ENCODE measurements at places on chromosomes 11 and 22. TPM values are rescaled to one million over a fixed set of nuclear protein-coding genes. Genes with fewer than 3 reads are reported as not detected.

The RBM7 gene
- polyA plus RNA-seq, result 29.3 TPM

The CEP164 gene
- polyA plus RNA-seq, result 12.6 TPM

DNA sequence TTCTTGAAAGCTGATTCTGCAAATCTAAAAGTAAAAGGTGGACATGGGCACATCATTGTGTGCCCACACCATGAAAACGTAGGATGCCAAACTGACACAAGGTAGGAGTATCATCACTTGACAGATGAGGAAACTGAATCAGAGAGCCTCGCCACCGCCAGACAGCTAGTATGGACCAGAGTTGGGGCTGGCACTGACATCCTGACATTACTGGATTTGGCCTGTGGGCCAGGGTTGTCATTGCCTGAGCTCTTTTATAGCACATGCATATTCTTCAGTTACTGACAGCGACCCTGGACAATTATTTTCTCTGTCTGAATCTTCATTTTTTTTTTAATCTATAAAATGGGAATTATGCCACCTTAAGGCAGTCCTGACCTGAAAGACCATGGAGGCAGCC lies 16.5 kb downstream of the USP35 start:
- DNase-seq, result no peak

DNA sequence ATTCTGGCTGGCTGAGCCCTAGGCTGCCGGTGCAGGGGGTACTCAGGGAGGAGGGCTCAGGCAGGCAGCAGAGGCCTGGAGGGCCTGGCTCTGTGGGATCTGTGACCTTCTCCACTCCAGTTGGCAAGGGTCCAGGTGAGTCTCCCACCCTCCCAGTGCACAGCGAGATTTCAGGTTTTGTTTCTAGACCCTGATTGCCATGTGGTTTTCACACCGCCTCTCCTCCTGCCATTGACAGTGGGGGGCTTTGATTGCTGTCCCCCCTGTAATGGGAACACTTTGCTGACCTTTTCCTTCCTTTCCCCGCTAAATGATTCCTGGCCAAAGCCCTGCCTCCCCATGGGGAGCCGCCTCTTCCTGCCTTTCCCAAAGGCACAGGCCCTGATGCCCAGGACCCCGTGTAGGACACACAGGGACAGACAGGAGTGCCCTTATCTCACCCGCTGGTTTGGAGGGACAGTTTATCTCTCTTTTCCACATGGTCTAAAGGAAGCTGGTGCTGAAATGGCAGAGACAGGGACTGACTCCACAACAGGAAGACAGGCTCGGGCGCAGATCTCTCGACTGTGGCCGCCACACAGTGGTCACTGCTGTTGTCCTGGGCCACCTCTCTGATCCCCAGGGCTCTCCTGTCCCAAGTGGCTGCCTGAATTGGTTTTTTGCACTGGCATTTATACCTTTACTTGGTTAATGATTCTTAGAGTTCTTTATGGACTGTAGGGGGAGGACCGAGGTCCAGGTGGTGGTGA lies 43.4 kb downstream of the BCR start:
- DNase-seq, result no peak

GRCh38 chr22:19060356-19061009 lies 61.7 kb downstream of the DGCR2 start:
- DNase-seq, result no peak

DNA sequence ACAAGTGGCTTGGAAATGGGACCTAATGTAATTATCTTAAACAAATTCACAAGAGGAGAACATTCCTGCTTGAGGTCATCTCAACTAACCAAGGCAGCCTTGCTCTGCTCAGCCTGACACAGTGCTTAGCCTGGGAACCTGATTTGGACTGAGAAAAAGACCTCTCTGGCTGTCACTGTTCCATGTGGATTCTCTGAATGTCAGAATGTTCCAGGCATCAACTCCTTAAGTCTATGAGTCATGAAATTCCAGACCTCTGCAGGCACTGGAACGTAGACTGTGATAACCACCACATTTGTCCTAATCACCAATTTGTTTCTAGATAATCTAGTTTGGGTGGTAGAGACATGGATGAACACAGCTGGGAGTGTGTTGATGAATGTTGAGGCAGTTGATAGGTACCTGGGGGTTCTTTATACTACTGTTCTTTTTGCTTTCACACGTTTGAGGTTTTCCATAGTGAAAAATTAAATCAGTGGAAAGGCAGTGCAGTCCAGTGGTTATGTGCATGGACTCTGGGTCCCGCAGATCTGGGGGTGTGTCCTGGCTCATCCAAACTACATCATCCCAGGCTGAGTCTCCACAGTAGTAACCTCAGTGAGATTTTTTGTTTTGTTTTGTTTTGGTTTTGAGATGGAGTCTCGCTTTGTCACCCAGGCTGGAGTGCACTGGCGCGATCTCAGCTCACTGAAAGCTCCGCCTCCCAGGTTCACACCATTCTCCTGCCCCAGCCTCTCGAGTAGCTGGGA lies 269.6 kb downstream of the MN1 start:
- DNase-seq, result peak; percentile 77

- no peak for DNase-seq
These were observed 40.8 kb upstream of the FTH1 start for GRCh38 chr11:62008193-62008592.

The CNTN5 gene
- 4.6 TPM for polyA plus RNA-seq

GRCh38 chr22:40855071-40855978 lies 1.1 kb downstream of the ST13 start:
- no peak for DNase-seq

DNA sequence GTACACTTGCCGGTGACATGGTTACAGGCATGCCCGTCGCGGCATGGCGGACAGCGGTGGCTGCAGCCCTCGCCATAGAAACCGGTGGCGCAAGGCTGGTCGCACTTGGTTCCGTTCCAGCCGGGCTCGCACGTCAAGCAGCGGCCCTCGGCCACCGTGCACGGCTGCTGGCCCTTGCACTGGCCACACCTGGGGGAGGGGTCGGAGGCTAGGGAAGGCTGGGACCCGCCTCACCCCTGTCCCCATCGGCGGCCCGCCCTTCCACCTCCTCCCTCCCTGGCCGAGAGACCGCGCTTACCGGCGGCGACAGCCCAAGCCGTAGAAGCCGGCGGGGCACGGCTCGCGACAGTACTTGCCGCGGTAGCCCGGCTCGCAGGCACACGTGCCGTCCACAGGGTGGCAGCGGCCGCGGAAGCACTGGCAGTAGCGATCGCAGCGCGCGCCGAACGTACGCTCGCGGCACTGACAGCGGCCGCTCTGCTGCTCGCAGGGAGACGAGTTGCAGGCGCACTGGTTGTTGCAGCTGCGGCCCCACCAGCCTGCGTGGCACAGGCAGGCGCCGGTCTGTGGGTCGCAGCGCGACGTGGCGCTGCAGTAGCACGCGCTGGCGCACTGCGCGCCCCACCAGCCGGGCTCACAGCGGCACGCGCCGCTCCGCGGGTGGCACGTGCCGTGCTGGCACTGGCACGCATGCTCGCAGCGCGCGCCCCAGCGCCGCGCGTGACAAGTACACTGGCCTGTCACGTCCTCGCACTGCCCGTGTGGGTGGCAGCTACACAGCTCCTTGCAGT lies 6.7 kb downstream of the SCARF2 start:
- peak; percentile 61 for DNase-seq

The ASCL2 gene
- polyA plus RNA-seq, result 0.34 TPM

DNA sequence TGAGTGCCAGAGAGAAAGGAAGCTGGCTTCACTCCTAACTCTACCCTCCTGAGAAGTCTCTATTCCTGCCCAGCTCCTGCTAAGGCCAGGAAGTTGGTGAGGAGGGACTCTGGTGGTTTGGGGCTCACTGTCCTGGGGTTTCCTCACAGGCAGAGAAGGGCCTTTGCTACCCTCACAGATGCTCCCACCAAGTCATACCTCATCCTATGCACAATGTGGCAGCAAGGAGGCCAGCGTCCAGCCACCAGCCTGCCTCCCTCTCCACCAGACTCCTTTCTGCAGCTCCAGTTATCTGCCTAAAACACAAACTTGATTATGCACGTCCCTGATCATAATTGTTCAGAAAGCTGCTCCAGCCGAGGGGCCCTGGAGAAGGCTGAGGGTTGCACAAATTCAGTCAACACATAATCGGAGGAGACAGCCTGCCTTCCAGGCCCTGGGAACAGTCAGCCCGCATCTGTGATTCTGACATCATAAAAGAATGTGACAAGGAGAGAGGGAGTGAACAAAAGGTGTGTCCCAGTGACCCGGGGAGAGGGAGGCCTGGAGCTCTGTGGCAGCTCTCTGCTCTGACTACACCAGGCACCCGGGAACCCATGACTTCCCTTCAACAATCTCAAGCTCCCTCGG lies 28.8 kb downstream of the DKK3 start:
- peak; percentile 55 for DNase-seq

DNA sequence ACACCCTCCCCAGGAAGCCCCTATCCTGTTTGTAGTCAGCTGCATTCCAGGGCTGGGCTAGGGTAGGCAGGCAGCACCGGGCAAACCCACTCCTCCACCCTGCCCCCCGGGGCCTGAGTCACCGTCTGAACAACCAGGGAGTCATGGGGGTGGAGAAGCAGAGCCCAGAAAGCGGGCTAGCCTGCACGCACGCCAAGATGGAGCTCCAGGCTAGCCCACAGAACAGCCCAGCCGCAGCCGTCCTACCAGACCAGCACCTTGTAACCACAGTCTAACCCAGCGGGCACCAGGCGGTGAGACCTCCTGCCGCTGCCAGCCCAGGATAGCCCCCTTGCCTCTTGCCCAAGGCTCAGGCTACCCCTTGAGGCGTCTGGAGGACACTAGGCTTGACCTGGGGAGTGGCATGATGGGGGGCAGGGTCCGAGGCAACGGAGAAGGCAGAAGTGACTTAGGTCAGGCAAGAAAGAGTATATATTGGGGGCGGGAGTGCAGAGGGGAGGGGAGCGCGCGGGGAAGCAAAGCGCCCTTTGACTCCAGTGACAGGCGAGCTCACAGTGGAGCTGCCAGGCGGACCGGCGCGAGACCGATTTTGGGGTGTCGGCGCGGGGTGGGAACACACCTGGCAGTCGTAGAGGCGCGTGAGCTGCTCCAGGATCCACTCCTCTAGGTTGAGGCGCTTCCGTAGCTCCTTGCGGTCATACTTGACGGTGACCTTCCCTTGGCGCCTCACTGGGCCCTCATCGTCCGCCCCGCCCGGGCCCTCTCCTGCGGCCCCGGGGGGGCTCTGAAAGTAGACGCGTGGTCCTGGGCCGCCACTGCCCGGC lies 734 bp downstream of the PPP1R14B start:
- DNase-seq, result peak; percentile 88

The PKNOX2 gene
- 21.2 TPM for polyA plus RNA-seq

The PGAP2 gene
- 24.0 TPM for polyA plus RNA-seq

The POU2AF2 gene
- polyA plus RNA-seq, result not detected

The C11orf16 gene
- not detected for polyA plus RNA-seq

The GUCY1A2 gene
- 7.7 TPM for polyA plus RNA-seq

DNA sequence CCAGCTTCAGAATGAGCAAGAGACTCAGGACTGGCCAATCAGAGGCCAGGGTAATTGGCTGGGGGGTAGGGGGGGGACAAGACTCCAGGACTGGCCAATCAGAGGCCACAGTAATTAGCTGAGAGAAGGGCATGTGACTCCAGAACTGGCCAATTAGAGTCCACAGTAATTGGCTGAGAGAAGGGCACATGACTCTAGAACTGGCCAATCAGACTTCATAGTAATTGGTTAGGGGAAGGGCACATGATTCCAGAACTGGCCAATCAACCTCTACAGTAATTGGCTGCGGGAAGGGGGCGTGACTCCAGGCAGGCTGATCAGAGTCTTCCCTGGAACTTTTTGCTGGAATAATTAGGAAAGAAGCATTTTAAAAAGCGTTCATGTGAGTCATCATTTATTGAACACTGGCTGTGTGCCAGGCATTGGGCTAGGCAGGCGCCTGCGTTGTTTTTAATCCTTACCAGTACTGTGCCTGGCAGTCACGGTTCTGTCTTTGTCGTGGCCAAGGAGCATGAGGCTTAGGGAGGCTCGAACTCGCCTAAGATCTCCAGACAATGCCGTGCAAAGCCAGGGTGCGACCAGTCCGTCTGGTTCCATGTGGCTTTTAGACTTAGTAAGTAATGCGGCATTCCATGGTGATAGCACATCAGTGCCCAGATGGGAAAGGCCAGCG lies 508.1 kb downstream of the TBC1D22A start:
- DNase-seq, result no peak

- no peak for DNase-seq
These were observed 2.1 kb upstream of the ANAPC15 start for GRCh38 chr11:72114570-72114969.

DNA sequence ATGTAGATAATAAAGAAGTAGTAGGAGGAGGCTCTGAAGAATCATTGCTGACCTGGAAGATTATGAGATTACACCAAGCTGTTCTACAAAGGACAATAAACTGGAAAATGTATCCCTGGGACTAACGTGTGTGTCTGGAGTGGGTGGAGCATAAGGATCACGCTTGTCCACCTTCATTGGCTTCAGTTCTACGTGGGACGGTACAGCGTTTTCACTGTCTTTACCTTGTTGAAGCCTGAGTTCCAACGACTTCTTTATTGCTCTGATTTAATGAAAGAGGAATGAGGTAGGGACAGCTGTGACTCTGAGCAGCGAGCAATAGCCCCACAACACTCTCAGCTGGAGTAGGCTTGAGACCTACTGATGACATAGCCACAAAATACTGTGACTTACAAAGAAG lies 87.0 kb downstream of the ARHGAP42 start:
- no peak for DNase-seq

DNA sequence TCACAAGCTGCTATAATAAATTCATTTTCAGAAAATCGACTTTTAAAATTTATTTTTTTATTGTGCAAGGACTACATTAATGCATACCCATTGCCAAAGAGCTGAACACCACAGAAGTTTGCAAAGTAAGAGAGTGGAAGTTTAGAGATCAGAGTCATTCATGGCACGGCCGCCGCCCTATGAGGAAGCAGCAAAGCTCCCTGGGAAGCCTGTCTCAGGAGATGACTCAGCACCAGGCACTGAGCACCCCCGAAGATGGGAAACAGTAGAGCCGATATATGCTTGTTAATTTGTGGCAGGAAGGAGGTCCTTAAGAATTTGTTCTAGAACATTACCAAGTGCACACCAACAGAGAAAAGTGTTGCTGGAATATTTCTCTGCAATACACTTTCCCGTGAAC lies 693.7 kb downstream of the OPCML start:
- no peak for DNase-seq

- no peak for DNase-seq
These were observed 253.9 kb downstream of the LARGE1 start for GRCh38 chr22:33666279-33666960.

The DLAT gene
- polyA plus RNA-seq, result 38.9 TPM

The PGGHG gene
- polyA plus RNA-seq, result 8.6 TPM

The PATZ1 gene
- 21.4 TPM for polyA plus RNA-seq

GRCh38 chr22:19535001-19535400 lies 10.8 kb upstream of the CLDN5 start:
- no peak for DNase-seq

DNA sequence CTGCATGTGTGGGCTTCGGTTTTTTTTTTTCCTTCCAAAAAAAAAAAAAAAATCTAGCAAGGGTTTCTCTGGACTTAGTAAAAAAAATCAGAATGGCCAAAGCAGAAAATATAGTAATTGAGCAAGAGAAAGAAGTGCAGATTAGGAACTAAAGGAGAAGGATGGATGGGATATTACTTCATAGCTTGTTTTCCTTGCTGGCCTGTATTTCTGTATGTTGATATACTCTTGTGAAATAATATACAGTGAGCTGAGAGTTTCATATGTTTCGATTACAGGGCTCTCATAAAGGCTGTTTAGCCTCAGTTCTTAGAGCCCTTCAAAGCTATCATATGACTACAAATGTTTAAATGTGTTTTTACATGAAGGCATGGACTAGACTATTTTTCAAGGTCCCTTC lies 34.3 kb upstream of the NFRKB start:
- no peak for DNase-seq
